LHCN-M2 (cell line): ENCODE measurements at places on chromosomes 1 and 21.

DNA sequence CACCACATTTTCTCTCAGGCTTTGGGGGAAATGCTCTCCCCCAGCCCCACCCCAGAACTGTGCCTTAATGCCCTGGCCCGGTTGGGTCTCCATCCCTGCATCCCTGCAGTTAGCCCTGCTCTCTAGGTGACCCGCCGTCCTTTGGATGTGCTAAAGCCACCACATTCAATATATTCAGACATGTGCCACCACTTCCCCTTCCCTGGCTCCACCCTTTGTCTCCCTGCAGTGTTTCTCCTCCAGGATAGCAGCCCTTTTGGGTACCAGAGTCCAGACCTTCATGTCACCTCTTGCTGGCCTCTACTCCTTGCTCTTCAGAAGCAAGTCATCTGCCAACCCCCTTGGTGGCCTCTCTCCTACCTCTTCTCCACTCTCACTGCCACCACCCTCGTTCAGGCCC, 41.8 kb downstream of the RUNX1 start:
- no peak for DNase-seq

DNA sequence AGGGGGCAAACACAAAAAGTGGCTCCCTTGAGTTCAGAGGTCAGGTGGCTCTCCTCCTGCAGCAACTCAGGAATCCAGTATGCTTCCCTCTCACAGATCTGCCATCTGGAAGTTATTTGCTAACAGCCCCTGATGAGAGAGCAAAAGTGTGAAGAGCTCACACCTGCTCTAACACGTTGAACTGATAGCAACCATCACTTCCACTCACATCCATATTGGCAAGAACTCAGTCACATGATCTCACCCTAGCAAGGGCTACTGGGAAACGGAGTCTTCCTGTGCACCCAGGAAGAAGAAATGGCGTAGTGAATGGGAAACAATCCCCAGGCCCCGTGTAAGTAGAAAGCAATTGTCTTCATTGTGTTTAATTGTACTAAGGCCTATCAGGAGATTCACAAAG, 20.7 kb upstream of the SLC45A1 start:
- no peak for DNase-seq

DNA sequence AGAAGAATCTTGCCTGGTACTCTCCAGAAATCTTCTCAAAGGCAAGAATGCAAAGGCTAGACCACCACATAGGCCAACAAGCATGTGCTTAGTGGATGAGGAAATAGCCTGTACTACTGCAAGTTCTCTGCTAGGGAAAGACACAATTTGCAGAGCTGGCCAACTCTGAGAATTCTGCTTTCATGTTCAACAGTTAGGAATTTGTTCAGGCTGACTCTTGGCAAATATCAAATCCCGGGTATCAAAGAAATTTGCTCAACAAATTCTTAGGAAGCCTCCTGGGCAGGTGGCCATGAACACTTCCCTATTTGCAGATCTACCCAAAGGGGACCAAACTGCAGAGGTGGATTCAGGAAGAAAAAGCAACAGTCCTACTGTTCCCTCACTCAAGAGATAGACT, 15.0 kb upstream of the H3-3A start:
- DNase-seq, result no peak

GRCh38 chr1:185058876-185059275, 13.5 kb downstream of the RNF2 start:
- no peak for DNase-seq

GRCh38 chr21:42453224-42453985, 42.6 kb downstream of the RSPH1 start:
- DNase-seq, result no peak

GRCh38 chr1:226652613-226653012, 86.5 kb downstream of the ITPKB start:
- no peak for DNase-seq

GRCh38 chr1:54861070-54861761, 25.8 kb downstream of the DHCR24 start:
- DNase-seq, result peak; percentile 50

GRCh38 chr1:204921855-204922516, 51.3 kb downstream of the NFASC start:
- DNase-seq, result no peak
